ENCODE measurements at places on chromosomes 4 and X.
A peak's percentile ranks its signal among the peaks of the same experiment; 100 is the strongest.

GRCh38 chr4:3366893-3367775 is 74.3 kb downstream of the RGS12 start:
- DNase-seq: no peak

GRCh38 chrX:54085666-54086065 is 41.4 kb upstream of the PHF8 start:
- DNase-seq: no peak

- DNase-seq: no peak
Observed at GRCh38 chrX:128848374-128848773, 674.9 kb downstream of the SMARCA1 start.

- peak; percentile 56 for DNase-seq
Observed at GRCh38 chrX:97858592-97858991, 974.9 kb downstream of the RPA4 start.

DNA sequence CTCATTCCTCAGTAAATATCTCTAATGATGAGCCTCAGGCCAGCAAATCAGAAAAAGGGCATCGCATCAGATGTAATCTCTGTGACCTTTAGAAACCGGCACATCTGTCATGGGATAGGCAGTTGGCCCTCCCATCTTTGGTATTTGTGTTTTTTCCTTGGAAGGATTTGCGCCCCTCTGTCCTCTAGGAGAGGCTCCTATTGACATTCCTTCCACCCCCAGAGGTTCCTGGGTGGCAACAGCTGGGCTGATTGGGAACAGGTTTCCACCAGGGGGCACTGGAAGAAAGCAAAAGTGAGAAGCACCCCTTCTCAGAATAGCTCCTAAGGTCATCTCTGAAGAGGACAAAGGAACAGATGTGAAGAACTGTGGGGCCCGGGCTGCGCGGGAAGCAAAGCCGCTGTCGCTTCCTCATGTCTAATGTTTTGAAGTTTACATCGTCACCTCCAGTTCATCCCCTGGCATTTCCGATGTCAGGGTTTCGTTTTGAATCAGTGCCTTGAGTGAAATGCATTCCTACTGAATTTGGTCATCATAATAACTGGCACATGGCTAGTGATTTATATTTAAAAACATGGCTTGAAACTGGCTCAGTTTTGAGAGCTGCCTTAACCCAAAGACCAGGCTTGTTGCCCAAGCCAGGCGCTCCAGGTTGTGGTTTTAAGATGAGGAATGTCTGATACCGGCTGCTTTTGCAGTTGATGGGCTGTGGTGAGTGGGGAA is 6.2 kb downstream of the TXK start:
- peak; percentile 95 for DNase-seq

- peak; percentile 44 for DNase-seq
Observed at GRCh38 chr4:5710065-5710960, 688 bp upstream of the EVC start.

- DNase-seq: no peak
Observed at GRCh38 chr4:51895158-51895557, 52.2 kb downstream of the DCUN1D4 start.

DNA sequence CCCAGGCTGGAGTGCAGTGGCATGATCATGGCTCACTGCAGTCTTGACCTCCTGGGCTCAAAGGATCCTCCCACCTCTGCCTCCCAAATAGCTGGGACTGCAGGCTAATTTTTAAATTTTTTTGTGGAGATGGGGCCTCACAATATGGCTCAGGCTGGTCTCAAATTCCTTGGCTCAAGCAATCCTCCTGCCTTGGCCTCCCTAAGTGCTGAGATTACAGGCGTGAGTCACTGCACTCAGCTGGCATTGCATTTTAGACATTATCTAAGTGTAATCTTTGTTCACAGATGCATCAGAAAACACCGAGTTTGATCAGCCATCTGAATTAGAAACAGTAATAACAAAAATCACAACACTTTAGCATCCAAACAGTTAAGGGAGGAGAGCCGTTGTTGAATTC is 53.4 kb upstream of the CBR4 start:
- no peak for DNase-seq

DNA sequence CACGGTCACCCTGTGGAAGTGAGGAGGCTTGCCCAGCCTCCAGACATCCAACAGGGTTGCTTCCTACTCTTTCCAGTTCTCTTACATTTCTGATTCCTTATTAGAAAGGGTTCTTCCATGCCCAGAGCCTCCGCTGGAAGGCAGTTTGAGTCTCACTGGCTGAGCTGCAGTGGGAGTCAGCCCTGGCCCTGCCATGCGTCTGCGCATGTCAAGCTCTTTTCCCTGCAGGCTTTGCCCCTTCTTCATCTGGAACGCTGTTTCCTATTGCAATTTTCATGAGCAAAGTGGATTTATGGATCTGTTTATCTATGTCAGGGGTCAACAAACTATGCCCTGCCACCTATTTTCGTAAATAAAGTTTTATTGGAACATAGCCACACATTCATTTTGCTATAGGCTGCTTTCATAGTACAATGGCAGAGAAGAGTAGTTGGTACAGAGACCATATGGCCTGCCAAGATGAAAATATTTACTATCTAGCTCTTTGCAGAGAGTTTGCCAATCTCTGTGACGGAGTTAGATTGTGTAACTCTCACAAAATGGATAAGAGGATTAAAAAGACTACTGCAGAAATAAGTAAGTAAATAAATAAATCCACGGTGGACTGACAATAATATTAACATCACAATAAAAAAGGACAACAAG is 3.9 kb upstream of the CHRNA9 start:
- DNase-seq: no peak

DNA sequence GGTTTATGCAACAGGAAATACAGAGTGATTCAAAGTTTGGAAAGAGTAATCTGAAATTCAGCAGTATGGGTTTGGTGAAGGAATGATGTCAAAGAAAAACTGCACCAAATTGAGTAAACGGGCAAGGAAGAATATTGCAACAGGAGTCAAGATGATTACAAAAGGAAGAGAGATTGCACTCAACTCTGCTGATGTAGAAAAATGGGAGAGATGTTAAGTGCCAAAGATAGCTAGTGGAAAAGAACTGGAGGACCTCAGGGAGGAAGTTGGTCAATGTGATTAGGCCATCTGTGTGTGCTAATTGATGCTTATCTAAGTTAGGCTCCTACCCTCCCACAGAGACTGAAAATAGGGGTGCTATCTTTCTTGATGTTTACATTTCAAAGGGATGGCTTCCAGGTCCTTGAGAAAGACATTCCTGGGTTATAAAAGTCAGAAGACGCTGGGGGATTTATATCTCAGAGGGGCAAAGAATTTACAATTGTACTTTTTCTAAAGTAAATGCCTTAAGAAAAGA is 167.4 kb upstream of the FAM47A start:
- DNase-seq: no peak

DNA sequence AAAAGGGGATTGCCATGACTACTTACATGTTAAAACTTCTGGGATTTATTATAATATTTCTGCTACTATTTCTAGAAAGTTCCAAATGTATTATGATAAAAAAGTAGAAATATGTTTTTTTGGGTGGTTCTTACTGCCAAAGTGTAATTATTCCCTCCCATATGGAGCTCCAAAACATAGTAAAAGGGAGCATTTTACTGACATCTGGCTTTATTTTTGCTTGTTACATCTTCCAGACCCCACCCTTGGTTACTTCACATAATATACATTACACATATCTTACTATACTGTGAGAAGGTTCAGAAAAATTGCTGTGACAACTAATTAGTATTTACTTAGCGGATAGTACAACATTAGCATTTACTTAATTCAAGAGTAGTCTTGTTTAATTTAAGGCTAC is 205.1 kb upstream of the TLL1 start:
- no peak for DNase-seq

GRCh38 chrX:153900831-153901752 is 3.4 kb upstream of the AVPR2 start:
- DNase-seq: peak; percentile 2

GRCh38 chrX:135340831-135341230 is 31.6 kb downstream of the ETDC start:
- no peak for DNase-seq

DNA sequence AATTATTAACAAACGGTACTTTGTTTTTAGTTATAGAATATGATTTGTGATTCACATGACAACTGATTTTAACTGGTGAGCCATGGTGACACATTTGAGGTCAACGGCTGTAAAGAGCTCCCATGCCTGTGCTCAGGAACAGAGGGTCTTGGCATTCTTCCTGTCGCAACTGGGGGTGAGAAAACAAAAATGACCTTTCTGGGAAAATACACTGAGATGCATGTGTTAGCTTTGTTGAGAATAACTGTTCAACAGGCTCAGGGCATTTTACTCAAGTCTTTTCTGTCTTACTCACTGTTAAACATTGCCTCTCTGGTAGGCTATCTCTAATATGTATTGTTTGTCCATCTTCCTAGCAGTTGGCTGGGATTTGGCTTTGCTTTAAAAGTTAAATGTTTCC is 57.1 kb upstream of the HPGD start:
- DNase-seq: no peak

DNA sequence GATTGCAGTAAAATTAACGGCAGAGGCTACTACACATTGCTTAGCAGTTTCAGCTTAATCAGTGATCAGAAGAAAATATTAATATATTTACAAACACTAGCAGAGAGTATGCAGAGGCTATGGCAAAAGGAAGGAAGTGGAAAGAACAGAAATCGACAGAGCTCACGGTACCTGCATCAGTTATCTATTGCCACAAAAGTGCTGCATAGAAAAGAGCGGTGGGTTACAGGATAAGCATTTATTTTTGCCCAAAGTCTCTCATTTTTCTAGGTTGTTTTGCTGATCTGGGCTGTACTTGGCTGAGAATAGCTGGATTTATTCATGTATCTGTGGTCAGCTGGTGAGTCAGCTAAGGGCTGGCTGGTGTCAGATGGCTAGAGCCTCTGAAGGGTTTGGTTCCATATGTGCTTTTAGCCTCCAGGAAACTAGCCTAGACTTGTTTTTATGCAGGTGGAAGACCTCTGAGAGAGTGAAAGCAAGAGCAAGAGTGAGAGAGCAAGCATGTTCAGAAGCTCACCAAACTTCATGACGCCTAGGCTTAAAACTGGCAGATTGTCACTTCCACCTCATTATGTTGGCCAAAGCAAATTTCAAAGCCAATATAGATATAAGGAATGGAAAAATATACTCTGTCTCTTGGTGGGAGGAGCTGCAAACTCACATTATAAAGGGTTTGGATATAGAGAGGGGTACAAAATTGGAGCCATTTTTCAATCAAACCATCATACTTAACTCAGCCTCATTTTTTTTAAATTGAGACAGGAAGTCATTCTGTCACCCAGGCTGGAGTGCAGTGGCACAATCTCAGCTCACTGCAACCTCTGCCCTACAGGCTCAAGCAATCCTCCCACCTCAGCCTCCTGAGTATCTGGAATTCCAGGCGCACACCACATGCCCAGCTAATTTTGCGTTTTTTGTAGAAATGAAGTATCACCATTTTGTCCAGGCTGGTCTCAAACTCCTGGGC is 153.2 kb upstream of the RPL34 start:
- no peak for DNase-seq

DNA sequence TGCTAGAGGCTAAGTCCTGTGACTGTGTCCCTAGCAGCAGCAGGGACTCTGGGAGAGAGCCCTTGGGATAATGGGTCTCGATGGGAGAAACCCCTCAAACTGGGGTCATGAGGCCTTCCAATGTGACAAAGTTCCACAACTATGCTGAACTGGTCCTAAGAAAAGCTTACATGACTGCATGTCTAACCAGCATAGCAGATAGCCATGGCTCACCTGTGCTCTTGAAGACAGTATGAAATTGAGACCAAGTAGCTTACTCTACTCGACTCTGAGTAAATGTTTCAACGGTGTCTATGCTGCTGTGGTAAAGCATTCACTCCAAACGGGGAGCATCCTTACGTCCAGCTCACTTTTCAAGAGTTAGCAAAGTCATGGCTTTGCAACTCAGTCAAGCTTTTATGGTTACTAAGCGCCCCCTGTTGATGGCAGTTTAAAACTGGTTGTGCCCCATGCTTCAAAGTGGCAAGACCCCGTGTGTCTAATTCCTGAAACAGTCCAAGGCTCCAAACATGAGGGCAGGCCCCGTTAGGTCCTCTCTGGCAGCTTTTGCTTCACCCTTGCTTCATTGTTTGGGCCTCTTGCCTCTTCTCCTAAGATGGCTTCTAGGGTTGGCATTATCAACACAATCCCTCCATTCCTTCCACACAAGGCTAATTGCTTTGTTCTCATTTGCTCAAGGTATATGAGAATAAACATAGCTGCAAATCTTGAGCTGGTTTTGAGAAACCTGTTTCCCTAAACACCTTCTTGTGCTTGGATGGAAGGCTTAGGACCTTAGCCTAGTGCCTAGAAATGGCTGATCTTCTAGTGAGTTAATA is 46.6 kb downstream of the CCNG2 start:
- DNase-seq: peak; percentile 77

- DNase-seq: no peak
Observed at GRCh38 chr4:118910221-118910620, 21.6 kb downstream of the SYNPO2 start.

DNA sequence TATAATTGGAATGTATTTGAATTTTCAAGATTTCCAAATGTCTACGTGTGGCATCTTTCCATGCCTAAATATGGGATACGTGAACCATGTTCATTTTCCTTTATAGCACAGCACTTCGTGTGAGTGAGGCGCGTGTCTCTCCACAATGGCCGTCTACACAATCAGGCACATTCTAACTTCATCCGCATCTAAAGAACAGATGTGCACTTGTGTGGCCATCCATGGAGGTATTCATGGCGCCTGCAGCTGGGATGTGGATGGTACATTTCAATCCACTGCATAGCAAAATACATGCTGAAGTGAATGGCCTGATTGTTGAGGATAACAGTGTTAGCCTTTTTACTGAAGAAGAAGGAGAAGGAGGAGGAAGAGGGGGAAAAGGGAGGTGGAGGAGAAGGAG is 34.5 kb upstream of the TRIM2 start:
- DNase-seq: no peak
